ENCODE measurements at places on chromosomes 2 and 18.

- no peak for DNase-seq
Measured at GRCh38 chr2:173030561-173031490, 44.8 kb upstream of the MAP3K20 start.

GRCh38 chr2:120384486-120385354 lies 38.8 kb downstream of the INHBB start:
- DNase-seq: no peak

GRCh38 chr2:15830937-15831549 lies 109.3 kb upstream of the MYCN start:
- DNase-seq: no peak

DNA sequence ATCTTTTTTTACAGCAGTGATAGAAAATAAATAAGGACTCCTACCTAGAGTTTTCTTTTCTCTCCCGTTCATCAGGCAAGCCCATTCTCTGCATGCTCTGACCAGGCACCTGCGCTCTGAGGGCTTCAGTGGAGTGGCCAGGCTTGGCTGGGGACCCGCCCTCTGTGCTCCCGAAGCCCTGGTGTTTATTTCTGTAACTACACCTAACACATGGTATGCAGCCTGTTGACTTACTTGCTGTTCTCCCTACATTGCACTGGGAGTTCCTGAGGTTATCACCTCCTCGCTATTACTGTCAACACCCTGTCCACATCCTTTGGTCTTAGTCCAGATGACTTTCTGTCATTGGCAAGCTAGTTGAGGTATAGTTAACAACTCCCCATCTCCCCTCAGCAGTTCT lies 317.7 kb downstream of the LPIN1 start:
- DNase-seq: no peak

DNA sequence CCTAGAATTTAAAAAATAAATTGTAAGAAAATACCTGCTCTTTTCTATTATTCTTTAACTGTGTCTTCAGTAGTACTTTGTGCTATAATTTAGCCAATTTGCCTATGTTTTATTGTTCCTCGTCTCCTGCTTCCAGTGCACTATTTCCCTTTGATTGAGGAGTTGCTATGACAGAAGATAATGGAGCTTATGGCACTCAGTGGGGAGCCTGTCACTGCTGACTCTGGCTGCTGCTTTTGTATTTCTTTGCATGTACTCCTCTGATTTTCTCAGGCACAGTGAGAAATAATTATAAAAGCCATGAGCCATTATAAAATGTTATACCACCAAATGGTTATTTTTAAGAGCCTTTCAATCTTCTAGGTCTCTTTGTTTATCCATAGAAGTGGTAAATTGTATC lies 1310.8 kb upstream of the SLC39A10 start:
- no peak for DNase-seq

- no peak for DNase-seq
Measured at GRCh38 chr2:234955091-234955591, 3.3 kb downstream of the SH3BP4 start.

DNA sequence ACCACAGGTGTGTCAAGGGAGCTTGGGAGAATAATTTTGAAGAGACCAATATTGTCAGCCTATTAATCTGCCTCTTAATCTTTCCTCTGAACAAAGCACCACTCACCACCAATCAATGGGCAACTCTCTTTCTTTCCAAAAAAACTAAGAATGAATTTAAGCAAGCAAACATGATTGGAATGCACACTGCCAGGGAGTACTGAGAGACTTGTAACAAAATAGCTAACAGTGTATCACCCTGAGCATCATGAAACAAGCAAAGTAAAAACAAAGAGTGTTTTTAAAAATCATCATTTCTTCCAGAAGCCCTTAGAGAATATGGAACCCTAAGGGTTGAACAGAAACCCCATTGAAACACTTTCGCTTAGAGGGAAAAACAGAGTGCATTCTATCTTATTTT lies 299.7 kb downstream of the DSEL start:
- DNase-seq: no peak

DNA sequence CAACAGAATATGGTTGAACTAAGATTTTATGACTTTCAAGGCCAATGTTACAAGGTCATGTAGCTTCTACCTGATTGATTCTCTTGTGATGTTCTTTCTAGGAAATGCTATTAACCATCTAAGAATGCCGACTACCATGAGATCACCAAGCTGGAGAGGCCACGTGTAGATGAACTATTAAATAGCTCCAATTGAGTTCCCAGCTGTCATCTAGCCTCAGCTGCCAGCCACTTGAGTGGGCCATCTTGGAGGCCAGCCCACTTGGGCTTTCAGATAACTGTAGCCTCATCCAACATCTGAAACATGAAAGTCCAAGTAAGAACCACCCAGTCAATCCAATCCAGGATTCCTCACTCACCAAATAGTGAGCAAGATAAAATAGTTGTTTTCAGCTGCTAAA lies 376.9 kb upstream of the TMEFF2 start:
- DNase-seq: no peak

GRCh38 chr2:101744832-101745231 lies 47.3 kb downstream of the MAP4K4 start:
- no peak for DNase-seq

DNA sequence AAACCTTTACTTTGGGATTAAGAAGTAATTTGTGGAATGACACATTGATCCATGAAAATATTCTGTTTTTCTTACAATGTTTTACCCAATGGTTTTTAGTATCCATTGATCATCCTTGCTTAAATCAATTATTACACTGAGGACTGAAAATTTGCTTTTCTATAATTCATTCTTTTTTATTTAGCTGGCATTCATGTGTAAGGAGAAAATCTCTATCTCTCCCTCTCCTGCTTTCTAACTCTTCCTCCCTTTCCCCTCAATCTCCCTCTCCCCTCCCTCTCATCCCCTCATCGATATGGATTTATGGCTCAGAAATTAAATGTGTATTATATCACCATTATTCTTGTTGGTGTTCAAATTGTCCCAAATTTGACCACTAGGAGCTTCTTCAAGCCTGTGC lies 29.7 kb downstream of the GALNT5 start:
- DNase-seq: no peak

DNA sequence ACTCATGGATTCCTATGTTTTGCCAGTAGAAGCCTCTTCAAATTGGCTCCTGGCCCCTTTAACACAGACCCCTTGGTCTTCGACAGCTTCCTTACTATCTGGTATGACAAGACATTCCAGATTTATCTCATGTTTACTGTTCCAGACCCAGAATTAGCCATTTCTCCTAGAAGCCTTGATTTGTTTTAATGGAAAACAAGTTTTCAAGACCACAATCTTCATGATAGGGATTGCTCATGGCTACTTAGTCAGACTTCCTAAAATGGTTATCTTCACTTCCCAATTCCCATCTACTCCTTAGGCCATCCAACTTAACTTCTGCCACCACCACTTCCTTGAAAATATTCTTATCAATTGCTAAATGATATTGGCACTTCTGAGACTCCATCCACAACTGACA lies 63.2 kb downstream of the TTC32 start:
- no peak for DNase-seq

DNA sequence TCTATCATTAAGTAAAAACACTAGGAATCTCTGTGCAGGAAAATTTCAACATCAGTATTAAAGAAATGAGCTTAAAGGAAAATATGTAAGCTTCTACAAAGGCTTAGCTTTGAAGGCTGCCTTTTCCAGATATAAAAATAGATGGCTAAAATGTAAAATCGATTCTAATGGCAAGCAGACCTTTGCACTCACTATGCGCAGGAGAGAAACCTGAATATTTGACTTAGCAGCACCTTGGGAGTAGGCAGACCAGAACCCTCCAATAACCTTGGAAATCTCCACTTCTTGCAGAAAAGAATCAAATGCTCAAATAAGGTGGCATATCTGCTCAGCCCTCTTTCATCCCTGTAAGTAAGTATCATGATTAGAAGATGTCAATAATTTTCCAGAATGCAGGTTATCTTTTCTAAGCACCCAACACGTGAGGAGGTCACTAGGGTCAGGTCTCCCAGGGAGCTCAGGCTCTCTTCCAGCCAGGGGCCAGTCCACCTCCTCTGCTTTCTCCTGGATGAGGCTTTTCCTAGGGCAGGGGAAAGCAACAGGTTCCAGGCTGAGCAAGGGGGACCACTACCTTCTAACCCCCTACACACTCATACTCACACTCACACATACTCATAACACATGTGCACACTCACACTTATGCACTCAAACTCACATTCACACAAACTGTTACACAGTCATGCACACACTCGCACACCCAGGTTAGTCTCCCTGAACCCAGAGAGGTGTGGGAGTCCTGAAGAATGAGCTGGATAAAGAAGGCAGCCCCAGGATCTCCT lies 3.8 kb downstream of the PIEZO2 start:
- DNase-seq: no peak

DNA sequence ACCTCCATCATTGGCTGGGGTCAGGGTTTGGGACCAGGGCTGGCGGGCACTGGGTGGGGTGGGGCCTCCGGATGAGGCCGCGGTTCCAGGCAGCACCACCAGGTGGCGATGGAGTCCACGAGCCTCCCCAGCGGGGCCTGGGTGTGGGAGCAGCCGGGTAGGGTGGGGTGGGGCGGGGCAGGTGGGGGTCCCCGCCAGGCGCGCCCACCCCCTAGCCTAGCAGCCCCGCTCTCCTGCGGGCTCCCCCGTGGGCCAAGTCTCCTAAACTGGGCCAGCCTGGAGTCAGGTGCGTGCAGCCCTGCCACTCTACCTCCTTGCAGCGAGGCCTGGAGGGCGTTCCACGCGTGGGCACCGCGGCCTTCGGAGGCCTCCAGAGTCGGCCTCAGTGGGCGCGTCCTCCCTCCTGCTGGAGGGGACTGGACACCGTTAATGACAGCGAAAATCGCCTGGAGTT lies 187.5 kb downstream of the TWIST2 start:
- peak; percentile 48 for DNase-seq

DNA sequence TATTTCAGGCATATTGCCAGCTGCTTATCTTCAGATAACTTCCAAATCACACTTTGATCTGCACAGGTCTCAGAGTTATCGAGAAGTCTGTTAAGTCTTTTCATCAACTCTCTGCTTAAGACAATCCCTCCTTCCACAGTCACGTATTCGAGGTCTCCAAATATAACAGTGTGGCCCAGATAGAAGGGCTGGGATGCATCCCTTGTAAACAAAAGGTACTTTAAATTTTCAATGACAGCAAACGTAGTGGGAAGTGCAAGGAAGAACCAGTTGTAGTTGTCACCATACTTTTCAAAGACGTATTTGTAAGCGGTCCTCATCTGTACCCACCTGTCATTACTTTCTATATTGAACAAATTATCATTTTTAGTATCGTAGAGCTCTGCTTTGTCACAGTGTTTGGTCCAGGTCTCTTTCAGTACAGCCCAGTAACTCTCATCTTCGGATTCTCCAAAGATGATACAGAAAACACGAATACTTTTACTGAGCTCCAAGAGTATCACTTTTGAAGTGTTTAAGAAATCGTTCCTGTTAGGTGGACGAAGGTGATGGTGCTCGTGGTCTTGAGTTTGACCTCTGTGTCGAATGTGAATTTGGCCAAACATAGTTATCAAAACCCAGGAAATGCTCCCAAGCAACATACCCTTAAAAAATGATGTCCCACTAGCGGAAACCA lies 445 bp downstream of the C1GALT1C1L start:
- DNase-seq: no peak

GRCh38 chr2:13821255-13821880 lies 811.1 kb upstream of the LRATD1 start:
- no peak for DNase-seq

- DNase-seq: no peak
Measured at GRCh38 chr2:101486258-101486701, 11.4 kb upstream of the RFX8 start.

- DNase-seq: no peak
Measured at GRCh38 chr2:72494392-72494791, 331.4 kb downstream of the EXOC6B start.

DNA sequence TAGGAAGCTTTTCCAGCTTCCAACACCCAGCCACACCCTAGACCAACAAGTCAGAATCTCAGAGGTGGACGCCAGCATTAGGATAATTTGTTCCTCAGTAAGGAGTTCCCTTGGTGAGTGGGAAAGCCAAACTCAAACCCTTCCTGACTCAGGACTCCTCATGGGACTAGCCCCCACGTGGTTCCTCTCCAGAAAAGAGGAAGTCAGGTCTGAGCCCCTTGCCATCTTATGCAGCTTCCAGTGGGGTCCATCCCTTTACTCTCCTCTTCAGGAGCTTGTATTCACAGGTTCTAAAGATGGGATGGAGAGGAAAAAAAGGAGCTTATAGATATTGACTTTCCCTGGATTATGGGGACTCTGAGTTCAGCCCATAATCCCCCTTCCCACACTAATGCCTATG lies 14.8 kb upstream of the NOTO start:
- DNase-seq: no peak
